Activated CD4-positive, alpha-beta T cell treated with anti-CD3 and anti-CD28 coated beads, Interleukin-2, amount 50 U/mL, for 24 hours (primary cell): ENCODE measurements at places on chromosomes 13 and 19.
A peak's percentile ranks its signal among the peaks of the same experiment; 100 is the strongest.

DNA sequence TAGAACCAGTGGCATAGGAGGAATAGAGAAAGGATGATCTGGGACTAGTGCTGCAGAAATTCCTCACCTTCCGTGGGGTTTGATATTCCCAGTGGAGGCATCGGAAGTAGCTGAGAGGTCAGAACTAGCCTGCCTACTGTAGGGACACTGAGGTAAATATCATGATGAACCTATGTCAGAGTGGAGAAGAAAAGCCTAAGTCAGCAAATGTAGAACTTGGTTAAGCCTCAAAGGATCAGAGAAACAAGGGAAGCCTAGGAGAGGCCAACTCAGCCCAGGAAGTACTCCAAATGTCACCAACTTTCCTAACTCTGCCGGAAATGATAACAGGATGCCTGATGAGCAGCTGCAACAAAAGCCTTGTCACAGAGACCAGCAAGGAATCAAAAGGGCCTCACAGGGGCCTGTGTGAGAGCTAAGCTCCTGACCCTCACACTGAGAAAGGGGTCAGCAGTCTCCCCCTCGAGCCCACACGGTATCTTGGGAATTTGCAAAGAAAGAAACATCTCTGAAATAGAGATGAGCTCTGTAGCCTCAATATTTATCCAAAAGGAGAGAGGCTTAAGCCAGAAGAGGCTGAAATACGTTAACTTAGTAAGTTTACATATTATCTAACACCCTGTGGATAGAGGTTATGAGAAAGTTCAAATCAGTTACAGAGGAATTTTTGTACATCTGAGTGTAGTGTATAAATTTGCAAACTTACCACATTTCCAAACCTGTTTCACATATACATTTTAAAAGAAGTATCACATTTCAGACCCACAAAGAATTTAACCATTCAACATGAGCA lies 1064.3 kb downstream of the DIAPH3 start:
- DNase-seq = no peak

GRCh38 chr19:12938779-12939601 lies 581 bp downstream of the CALR start:
- DNase-seq = no peak

- DNase-seq = no peak
Observed at GRCh38 chr13:27273658-27274425, 3.2 kb downstream of the RASL11A start.

DNA sequence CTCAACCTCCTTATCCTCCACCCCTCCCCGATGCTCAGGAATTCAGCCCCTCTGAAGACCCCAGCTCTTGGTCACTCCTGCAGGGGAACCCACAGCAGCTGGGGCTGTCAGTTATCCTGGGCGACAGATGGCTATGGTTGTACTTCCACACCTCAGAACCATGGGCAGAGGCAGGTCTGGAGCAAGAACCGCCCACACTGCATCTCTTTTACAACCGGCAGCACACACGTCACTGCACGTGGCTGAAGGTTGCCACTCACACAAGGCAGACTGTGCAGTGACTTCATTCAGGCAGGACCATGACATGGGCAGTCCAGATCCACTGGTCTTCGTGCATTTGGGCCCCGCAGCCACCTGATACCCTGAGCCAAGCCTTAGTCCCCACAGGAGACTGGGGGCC lies 21.5 kb upstream of the SDHAF1 start:
- no peak for DNase-seq

- no peak for DNase-seq
Observed at GRCh38 chr19:2271234-2272103, 10.5 kb downstream of the PEAK3 start.

DNA sequence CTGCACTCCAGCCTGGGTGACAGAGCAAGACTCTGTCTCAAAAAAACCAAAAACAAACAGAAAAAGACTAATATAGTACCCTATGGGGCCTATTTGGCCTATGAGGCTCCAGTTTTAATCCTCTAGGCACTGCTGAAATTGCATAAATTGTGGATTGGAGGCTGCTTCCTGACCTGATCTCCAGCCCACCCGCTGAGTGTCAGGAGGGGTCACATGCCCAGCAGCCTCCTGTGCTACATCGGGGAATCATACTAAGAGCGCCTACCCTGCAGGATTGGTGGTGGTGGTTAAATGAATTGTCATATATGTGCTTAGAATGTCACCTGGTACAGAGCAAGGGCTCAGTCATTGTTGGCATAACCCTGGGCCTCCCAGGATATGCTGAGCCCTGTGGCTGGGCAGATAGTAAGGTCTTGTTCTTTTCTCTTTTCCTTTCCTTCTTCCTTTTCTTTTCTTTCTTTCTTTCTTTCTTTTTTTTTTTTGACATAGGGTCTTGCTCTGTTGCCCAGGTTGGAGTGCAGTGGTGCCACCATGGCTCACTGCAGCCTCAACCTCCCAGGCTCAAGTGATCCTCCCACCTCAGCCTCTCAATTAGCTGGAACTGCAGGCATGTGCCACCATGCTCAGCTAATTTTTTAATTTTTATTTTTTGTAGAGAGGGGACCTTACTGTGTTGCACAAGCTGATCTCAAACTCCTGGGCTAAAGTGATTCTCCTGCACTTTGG lies 31.3 kb downstream of the LTBP4 start:
- no peak for DNase-seq

GRCh38 chr13:19604306-19604705 lies 29.2 kb upstream of the MPHOSPH8 start:
- DNase-seq = no peak

GRCh38 chr13:97492684-97493371 lies 58.9 kb downstream of the RAP2A start:
- no peak for DNase-seq

- no peak for DNase-seq
Observed at GRCh38 chr13:48873587-48873986, 102.1 kb upstream of the FNDC3A start.

GRCh38 chr19:49363268-49364082 lies at the start of gene DKKL1:
Gene DKKL1, plus strand, starts transcription at chr19:49363877. Its CDS starts 122 bp downstream, at chr19:49363999.
- peak; percentile 45 for DNase-seq

GRCh38 chr19:31254611-31255010 lies 94.6 kb downstream of the TSHZ3 start:
- DNase-seq = no peak

- no peak for DNase-seq
Observed at GRCh38 chr13:108957369-108958012, 328.1 kb downstream of the MYO16 start.

DNA sequence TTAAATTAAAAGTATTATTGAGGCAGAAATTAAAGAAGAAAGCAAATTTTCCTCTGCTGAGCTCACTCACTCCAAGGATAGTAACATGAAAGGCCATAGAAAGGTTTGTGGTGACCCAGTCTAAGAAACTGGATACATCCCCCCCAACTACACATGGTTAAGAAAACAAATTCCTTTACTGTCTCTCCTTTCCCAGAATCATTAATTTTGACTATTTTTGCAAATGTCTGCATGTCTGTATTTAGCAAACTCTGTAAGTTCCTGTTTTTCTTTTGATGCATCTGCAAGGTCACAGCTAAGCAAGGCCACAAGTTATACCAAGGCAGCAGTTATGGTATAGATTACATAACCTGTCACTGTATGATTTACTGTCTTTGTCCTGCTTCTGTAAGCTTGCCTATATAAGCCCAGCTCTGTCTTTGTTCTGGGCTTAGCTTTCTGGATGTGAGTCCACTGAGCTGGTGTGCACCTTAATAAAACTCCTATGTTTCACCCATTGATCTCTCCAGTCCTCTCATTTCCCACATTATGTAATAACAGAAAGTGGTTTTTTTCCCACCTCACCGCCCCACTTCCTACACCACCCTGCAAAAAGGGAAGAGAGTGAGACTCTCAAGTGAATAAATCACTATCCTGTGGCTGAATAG lies 8.5 kb upstream of the ZNF83 start:
- DNase-seq = no peak

- DNase-seq = no peak
Observed at GRCh38 chr19:8034178-8034525, 18.4 kb upstream of the CCL25 start.

DNA sequence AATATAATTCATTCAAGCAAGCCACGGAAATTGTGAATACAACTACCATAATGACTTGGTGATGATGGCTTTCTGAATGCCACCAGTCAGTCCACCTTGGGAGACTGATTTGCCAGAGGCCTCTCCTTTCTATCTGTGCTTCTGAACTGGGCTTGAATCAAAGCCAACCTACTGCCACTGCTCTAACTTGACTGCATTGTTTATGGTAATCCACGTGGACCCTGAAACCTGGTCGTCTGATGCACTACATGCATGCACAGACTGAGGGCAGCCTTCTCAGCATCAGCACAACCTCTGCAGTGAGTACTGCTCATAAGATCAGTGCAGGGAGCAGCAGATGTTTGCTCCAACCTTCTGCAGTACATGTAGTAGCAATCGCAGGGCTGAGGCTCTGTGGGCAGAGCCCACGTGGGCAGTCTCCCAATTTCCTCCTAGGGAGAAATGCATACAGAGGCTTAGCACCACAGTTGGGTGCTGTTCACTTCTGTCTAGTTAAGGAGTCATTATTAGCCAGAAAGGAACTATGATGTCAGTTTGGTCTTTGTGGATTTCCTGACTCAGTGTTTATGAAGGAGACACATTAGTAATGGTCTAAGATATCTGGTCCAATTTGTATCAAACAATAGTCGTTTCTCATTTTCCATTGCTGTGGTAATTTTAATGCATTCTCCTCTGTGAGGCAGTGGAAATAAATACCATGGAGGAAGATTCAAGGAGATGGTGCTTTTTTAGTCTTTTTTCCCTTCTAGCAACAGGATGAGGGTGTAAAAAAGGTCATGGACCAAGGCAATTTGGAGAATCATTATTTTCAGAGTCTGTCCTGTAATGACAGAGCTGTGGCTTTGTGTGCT lies 82.5 kb downstream of the AKAP11 start:
- peak; percentile 67 for DNase-seq

DNA sequence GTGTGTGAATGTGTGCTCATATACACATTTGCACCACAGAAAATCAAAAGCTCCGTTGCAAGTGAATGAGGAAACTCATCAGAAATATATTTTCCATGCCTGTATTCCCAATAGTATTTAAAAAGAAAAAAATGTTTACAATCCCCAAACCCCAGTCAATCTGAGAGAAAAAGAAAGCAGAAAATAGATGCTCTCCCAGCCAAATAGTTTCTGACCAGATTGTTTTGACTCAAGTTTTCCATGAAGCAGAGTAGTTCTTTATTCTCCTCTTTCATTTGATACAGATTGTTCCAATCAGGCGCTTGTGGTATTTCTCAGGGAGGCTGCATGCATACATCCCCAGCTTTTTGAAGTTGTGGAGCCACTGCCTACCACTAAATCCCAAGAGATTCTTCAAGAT lies 110.6 kb downstream of the STARD13 start:
- DNase-seq = no peak

DNA sequence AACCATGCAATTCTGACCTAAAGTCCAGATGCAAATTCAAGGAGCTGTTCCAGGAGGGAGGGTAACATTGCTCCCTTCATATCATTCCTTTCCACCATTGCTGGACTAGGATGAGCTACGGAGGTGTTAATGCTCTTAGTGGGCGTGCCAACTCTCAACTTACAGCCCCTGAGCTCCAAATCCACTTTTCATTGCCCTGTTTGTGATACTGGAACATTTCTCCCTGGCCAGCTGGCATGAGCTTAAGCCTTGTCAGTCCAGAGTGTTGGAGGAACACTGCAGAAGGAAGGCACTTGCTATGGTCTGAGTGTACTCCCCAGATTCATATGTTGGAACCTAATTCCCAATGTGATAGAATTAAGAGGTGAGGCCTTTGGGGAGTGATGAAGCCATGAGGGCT lies 70.4 kb upstream of the FARP1 start:
- DNase-seq = no peak

DNA sequence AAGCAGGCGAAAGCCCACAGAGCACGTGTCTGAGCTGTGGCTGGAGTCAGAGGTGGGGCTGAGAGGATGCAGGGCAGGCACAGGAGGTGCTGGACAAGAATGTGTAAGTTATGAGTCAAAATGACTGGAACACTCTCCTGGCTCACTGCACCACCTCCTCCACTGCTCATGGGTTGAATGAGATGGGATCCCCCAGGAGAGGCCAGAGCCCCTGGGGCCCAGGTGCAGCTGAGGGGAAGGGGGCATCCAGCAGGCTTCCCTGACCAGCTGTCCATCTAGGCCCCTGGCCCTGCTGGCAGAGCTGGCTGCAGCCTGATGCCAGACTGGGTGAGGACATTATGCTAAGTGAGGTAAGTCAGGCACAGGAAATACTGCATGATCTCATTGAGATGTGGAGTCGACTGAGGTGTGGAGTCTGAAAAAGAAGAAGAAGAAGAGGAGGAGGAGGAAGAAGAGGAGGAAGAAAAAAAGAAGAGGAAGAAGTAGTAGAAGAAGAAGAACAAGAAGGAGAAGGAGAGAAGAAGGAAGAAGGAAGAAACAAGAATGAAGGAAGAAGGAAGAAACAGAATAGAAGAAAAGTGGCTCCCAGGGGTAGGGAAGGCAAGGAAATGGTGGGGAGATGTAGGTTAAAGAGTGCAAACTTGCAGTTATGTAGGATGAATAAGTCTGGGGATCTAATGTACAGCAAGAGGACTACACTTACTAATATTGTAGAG lies 747.4 kb downstream of the UQCRFS1 start:
- no peak for DNase-seq

- DNase-seq = no peak
Observed at GRCh38 chr19:58003174-58003828, 681 bp upstream of the ZNF606 start.

DNA sequence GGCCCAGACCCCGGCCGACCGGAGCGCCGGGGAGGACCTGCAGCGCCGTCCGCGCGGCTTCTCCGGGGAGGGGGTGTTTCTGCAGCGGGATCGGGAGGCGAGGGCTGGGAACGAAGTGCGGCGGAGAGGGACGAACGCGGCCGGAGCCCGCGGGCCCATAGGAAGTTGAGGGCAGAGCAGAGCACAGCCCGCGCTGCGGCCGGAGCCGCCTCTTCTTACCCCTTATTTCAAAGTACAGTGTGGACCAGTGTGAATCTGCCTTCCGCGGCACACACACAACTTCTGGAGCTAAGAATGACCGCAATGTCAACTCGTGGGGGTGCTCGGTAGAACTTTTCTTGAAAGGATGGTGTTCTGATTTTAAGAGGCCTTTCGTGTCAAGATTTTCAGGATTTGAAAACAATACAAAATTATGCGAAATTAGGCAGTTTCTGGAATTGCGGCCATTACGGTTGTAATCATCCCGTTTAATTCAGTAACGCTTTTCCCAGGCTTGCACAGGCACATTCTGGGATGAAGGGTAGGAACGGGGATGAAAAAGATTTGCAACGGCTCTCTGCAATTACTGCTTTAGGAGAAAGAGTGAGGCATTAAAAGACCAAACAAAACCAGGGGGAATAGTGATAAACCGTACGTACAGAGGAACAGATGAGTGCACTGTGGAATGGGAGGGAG lies 821 bp downstream of the TDRD3 start:
- DNase-seq = peak; percentile 23

GRCh38 chr19:18480006-18480691 lies 41.7 kb downstream of the ELL start:
- no peak for DNase-seq
